ENCODE measurements at places on chromosomes 5 and 9.

- DNase-seq: no peak
Measured at GRCh38 chr5:1720396-1721110, 79.1 kb downstream of the MRPL36 start.

DNA sequence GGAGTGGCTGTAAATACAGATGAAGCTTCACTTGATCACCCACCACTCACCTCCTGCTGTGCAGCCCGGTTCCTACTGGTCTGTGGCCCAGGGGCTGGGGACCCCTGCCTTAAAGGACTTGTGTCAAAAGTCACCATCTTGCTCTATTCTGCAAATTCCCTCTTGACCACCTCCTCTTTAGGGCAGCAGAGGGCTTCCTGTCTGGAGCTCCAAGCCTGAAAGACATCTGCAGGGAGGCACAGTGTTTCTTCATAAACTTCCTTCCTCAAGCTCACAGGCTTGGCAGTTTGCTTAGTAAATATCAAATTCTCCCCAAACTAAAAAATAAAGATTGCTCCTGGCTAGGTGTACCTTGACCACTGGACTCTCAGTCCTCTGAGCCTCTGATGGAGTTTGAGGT, 104.4 kb downstream of the FRMD3 start:
- DNase-seq: no peak

- DNase-seq: no peak
Measured at GRCh38 chr5:159825551-159826051, 90.7 kb upstream of the ADRA1B start.

- no peak for DNase-seq
Measured at GRCh38 chr5:56588636-56589480, 226.5 kb upstream of the MAP3K1 start.

GRCh38 chr9:33239921-33240320, at the start of gene SPINK4:
TSS of gene SPINK4 (plus strand) at chr9:33240167. CDS start at chr9:33240209, 42 bp downstream.
- no peak for DNase-seq

GRCh38 chr9:97374811-97375210, 37.1 kb upstream of the TDRD7 start:
- DNase-seq: no peak

GRCh38 chr9:6576987-6577386, 68.5 kb downstream of the GLDC start:
- DNase-seq: no peak

DNA sequence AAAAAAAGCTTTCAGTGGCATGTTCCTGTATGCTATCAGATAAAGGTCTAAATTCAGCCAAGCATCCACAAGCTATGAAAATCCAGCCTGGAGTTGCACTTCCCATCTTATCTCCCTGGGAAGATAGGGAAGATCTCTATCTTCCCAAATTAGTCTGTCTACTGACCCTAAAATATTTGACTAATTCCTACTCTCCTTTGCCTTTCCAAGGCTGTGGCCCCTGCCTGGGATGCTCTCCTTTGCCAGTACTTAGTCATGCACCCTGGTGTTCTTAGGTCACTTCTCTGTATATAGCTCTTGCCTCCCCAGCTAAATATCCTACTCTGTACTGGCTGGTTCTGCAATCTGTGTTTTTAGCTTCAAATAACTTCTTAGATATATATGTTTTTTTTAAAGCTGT, 44.0 kb upstream of the PLPP1 start:
- DNase-seq: no peak

GRCh38 chr9:132074736-132075135, 4.9 kb downstream of the MED27 start:
- DNase-seq: no peak

GRCh38 chr5:59816654-59817300, 76.7 kb downstream of the PDE4D start:
- DNase-seq: no peak

DNA sequence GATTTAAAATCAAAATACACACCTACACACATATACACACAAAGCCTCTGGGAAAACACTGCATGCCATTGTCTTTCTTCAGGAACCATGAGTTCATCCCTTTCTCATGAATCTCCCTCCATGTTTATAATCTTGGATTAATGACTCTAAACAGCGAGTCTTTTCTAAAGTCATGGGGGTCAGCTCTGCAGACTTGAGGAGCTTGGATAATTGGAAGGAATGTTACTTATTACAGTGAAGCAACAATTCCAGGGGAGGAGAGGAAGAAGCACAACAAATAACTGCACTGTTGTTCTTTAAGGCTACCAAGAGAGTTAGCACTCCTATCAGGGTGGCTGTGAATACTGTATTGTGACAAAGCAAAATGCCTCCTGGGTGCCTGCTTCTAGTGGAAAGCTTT, 444.7 kb downstream of the ANXA1 start:
- DNase-seq: peak; percentile 75

DNA sequence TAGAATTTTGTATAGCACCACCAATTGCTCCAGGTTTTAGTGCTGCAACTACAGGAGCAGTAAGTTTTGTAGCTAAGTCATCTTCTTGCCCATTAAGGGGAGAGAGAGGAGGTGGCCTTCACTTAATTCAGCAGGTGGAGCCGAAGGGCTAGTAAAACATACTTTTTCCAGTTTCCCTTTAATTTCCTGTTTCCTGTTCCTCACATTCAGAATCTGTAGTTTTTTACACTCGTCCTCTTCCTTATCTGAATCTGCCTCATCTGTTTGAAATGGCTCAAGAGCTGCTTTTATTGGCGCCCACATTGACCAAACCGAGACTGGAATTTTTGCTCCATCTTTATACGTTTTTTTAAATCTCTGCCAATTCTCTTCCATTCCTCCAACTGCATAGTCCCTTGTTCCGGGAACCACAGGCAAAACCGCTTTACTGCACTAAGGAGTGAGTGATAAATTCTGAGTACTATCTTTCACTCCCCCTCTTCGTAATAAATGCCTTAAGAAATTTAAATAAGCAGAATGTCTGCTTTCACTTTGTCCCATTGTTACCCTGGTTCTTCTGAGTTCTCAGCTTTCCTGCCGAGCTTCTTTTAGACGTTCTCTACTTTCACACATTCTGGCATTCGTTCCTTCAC, 133.9 kb downstream of the DROSHA start:
- DNase-seq: no peak

DNA sequence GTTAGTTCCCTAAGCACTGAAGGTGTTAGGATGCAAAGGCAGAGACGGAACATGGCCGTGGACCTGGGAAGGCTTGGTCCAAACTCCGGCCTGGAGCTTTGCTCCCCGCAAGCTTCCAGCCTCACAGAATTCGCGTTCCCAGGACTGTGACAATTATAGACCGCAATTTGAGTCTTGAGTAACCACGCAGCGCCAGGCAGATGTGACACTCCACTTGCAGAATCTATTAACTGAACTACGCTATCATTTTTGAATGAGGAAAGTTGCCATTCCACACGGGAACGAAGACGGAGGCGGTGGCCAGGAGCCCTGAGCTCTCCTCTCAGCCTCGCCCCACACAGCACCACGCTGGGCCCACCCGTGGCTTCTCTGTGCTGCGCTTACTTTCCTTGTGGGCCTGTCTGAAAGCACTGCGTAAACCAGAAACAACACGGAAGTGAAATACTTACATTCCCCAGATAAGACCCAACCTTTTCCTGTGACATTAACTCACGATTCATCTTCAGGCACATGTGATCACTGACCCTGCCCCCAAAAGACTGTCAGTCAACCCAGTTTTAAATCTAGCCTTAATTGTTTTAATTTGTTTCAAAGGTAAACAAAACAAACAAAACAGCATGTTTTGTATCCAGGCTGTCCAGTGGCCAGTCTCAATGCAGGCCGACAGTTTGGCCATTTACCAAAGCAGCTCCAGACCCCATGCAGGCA, 16.1 kb upstream of the COL5A1 start:
- no peak for DNase-seq

GRCh38 chr5:26568316-26568715, 470.1 kb downstream of the CDH9 start:
- DNase-seq: no peak

GRCh38 chr5:74342948-74343682, 297.4 kb downstream of the ENC1 start:
- DNase-seq: peak; percentile 45

GRCh38 chr9:94042516-94043360, 41.5 kb upstream of the PTPDC1 start:
- no peak for DNase-seq

DNA sequence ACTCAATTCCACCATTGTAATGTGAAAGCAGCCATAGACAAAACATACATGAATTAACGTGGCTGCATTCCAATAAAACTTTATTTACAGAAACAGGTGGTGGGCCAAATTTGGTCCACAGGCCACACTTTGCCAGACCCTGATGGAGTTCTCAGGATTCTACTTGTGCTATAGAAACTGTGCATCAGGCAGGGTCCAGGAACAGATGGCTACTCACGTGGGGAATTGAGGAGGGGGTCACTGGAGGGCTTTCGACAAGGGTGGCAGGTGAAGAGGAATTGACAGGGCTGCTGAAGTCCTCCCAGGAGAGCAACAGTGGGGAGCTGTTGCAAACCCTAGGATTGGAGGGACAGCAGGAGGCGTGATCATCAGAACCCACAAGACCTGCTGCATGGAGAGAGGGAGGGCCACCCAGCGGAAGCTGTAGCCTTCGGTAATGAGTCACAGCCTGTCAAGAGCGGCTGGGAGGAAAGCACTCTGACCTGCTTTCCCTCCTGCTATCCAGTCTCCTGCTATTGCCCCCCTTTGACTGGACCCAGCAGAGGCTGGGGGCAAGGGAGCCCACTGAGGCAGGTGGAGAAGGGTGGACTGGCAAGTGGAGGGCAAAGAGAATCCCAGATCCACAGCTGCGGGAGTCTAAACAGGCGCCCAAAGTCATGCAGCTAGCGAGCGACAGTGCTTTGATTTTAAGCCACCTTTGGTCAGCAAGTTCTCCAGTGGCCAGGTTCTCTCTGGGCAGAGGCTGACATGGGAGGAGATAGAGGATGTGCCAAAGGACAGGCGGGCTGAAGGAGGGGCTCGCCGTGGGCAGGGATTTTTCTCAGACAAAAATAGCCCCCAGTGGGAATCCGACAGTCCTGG, 138.3 kb upstream of the SMIM23 start:
- peak; percentile 29 for DNase-seq

- DNase-seq: no peak
Measured at GRCh38 chr9:116555119-116555518, 132.0 kb upstream of the TRIM32 start.

GRCh38 chr9:4315582-4316215, 15.8 kb upstream of the GLIS3 start:
- no peak for DNase-seq

DNA sequence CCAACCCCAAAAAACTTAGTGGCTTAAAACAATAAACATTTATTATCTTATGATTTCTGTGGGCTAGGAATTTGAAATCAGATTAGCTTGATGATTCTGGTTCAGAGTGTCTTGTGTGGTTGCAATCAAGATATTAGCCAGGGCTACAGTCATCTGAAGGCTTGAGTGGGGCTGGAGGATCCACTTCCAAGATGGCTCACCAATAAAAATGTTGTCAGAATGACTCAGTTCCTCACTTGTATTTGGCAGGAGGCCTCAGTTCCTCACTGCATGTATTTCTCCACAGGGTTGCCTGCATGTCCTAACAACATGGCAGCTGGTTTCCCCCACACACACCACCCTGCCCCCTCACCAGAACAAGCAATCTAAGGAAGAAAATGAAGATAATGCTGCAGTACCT, 98.2 kb upstream of the NIPBL start:
- DNase-seq: no peak

DNA sequence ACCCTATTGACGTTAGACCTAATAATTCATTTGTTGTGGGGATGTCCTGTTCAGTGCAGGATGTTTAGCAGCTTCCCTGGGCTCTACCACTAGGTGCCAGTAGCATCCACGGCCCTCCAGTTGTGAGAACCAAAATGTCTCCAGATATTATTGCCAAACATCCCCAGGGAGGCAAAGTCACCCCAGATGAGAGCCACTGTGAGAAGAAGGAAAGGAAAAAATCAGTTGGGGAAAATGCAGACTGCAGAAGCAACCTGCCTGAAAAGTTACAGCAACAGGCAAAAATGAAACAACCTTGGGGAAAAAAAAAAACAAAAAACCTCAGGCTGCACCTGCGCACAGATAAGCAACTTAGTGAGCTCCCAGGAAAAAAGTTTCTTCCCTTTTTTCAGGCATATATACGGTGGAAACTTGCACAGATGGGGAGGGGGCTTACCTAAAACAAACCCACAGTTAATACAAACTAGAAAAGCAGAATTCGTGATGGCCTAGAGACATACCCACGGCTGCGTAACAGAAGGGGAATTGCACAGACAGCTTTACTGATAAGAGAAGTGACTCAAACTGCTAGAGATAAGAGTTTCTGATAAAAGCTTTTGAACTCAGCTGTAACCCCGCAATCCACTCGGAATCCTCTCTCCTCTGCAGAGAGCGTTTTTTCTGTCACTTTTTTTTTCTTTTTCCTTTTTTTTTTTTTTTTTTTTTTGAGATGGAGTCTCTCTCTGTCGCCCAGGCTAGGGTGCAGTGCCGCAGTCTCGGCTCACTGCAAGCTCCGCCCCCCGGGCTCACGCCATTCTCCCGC, 29.8 kb upstream of the FBP1 start:
- no peak for DNase-seq

DNA sequence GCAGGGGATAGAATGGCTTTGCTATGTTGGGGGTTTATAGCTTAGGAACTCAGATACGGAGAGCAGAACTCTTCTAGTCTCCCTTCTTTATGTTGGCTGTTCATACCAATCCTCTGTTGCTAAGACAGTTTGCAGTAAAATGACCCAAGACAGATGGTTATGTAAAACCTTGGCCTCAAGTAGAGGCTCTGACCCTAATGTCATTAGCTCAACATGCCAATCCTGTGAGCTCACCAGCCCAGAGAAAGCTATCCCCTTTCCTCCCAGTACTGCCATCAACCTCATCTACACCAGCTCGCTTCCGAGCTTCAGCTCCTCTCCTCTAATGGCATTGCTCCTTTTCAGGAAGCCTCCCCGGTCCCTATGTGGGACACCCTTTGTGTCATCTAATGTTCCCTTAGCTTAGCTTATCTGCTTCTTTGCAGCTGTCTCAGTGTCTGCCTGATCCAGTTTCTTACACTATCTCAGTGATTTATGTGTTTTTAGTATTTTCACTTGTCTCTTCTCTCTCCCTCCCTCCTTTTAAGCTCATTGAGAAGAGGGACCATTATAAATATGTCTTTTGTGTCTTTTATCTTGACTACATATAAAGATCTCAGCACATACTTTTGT, 281.3 kb upstream of the CLINT1 start:
- DNase-seq: no peak

- DNase-seq: no peak
Measured at GRCh38 chr5:42632354-42632900, 124.2 kb upstream of the CCDC152 start.

DNA sequence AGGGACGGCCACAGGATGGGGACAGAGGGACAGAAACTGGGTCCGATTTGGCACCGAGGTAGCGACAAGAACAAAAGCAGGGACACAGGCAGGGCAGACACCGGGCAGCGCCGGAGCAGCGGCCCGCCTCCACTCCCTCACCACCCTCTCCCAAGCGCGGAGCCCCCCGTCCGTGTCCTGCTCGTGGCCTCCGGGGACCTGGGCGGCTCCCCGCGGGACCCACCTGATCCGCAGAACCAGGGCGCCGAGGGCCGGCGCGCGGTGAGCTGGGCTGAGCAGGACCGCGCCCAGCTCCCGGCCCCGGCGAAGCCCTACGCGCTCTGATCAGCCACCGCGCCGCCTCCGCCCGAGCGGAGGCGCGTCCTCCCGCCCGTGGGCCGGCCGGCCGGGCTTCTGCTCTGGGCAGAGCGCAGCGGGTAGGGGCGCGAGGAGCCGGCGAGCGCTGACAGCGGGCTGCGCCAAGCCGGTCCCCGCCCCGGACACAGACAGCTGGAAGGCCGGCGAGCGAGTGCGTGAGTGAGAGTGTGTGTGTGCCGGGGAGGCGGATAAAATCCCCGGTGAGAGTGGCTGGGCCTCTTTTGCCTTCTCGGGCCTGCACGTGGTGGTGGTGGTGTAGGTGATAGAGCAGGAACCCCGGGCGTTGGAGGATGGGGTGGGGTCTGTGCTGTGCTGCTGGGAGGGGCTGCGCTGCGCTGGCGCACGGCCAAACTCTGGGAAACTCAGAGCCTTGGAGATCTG, at the start of gene GGTA1:
TSS of gene GGTA1 (minus strand) at position 418 of the 738 bp plus-strand sequence. CDS start 31,922 bp downstream, outside the sequence.
- DNase-seq: no peak
